Esophagus squamous epithelium (tissue), 5 donors: ENCODE measurements at places on chromosomes 5 and 9.

DNA sequence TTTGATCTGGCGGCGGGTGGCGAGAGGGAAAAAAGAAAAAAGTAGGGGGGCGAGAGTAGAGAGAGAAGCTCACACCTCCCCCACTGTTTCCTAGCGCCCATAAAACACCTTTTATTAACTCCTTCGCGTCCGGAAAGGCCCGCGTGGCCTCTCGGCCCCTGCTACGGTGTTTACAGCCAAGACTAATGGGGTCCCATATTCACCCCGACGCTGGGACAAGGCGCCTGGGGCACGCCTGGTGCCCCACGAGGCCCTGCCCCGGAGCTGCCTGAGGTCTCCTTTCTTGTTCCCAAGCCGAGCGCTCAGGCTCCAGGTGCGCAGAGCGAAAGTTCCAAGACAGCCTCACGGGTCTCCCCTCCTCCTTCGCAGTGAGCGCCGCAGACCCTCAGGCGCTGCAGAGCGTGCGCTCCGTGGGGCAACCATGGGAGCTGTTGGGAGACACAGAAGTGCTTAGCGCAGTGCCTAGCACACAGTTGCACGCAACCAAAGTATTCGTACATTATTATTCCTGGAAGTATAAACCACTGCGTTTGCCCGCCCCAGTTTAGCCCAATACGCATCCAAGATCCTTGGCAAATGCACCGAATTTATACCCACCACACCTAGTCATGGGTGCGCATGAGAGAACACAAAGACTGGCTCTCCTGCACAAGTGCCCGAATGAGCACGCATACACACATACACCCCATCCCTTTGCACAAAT lies 4.3 kb downstream of the HAND1 start:
- H3K4me1 ChIP-seq, result peaks cover 68% of the 10 kb centered on the region
- H3K36me3 ChIP-seq, result no peaks in the 10 kb centered on the region
- no peak overlapping the region for H3K4me3 ChIP-seq

GRCh38 chr9:36575411-36575882 lies 2.8 kb downstream of the MELK start:
- peaks cover 7% of the 10 kb centered on the region for H3K4me1 ChIP-seq
- no peak for DNase-seq
- H3K4me3 ChIP-seq, result no peak overlapping the region
- H3K36me3 ChIP-seq, result no peaks in the 10 kb centered on the region
- H3K27me3 ChIP-seq, result no peaks in the 10 kb centered on the region

- no peaks in the 10 kb centered on the region for H3K27me3 ChIP-seq
- no peak overlapping the region for H3K27ac ChIP-seq
- H3K4me1 ChIP-seq, result no peaks in the 10 kb centered on the region
- DNase-seq, result no peak
- H3K36me3 ChIP-seq, result no peaks in the 10 kb centered on the region
Measured at GRCh38 chr5:18576586-18576985, 942.3 kb downstream of the TAF11L14 start.

DNA sequence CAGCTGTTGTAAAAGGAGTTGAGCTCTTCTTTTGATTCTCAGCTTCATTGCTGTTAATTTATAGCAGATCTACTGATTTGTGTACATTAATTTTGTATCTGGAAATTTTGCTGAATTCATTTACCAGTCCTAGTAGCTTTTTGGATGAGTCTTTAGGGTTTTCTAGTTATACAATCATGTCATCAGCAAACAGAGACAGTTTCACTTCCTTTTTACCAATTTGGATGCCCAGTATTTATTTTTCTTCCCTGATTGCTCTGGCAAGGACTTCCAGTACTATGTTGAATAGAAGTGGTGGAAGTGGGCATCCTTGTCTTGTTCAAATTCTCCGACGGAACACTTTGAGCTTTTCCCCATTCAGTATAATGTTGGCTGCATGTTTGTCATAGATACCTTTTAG lies 398.9 kb upstream of the POU5F2 start:
- DNase-seq, result no peak
- H3K27ac ChIP-seq, result no peak overlapping the region
- H3K36me3 ChIP-seq, result no peaks in the 10 kb centered on the region
- no peaks in the 10 kb centered on the region for H3K4me1 ChIP-seq
- H3K4me3 ChIP-seq, result no peak overlapping the region
- H3K27me3 ChIP-seq, result no peaks in the 10 kb centered on the region

- no peaks in the 10 kb centered on the region for H3K27me3 ChIP-seq
- DNase-seq, result no peak
- H3K27ac ChIP-seq, result no peak overlapping the region
- no peak overlapping the region for H3K4me3 ChIP-seq
- H3K4me1 ChIP-seq, result peaks cover 30% of the 10 kb centered on the region
- H3K36me3 ChIP-seq, result peaks cover 15% of the 10 kb centered on the region
Measured at GRCh38 chr5:73921741-73922140, 295.7 kb downstream of the ARHGEF28 start.

GRCh38 chr9:108606401-108606800 lies 249.4 kb downstream of the ACTL7B start:
- no peak for DNase-seq
- no peak overlapping the region for H3K4me3 ChIP-seq
- no peaks in the 10 kb centered on the region for H3K27me3 ChIP-seq
- peaks cover 40% of the 10 kb centered on the region for H3K4me1 ChIP-seq

DNA sequence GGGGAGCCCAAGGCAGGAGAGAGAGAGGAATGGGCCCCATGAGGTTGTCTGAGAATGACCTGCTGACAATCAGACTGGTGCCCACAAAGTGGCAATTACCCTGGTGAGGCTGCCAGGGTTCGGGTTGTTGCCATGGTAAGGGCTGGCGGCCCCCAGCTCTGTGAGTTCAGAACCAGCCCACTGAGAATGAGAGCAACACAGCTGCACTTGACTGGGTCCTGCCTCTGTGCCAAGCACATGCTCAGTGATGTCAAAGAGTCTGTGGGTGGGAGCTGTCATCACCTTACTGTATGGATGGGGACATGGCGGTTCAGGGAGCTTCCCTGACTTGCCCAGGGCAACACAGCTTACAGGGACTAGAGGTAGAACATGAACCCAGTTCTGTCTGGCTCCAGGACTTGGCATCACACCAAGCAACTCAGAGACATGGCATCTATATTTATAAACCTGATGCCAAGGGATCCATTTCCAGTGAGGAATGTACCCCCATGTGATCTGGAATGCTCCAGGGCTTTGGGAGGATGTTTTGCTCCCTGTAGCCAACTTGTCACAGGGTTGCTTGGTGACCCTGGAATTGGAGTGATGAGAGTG lies 38.2 kb upstream of the TEX48 start:
- H3K36me3 ChIP-seq, result no peaks in the 10 kb centered on the region
- no peak overlapping the region for H3K4me3 ChIP-seq
- H3K27me3 ChIP-seq, result peaks cover 39% of the 10 kb centered on the region
- no peak for DNase-seq
- no peak overlapping the region for H3K27ac ChIP-seq

DNA sequence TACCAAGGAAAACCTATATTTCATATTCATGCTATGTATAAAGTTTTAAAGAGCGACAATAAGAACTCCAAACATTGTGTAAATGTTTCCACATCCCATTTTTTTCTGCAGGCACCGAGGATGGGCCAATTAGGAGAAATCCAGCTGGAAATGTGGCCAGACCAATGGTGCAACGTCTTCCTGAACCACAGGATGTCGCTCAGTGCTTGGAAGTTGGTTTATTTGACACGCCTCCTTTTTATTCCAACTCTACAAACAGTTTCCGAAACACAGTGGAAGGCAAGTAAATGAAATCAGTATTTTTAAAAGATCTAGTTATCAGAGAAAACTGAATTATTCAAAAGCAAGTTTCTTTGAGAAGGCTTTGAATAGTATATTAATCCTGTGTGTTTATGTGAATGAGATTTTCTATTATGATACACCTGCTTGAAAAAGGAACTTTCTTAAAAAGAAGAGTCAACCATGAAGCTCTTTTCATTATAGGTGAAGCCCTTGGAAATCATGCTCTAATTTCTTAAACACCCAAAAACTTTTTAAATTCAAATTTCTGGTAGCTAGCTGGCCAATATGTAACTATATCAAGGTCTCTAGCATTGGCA lies 9.1 kb downstream of the TYRP1 start:
- no peaks in the 10 kb centered on the region for H3K36me3 ChIP-seq
- DNase-seq, result no peak
- no peaks in the 10 kb centered on the region for H3K4me1 ChIP-seq
- H3K27ac ChIP-seq, result no peak overlapping the region
- H3K4me3 ChIP-seq, result no peak overlapping the region
- no peaks in the 10 kb centered on the region for H3K27me3 ChIP-seq

- H3K27ac ChIP-seq, result peak overlapping the region; percentile 47
- H3K4me3 ChIP-seq, result no peak overlapping the region
- no peak for DNase-seq
- H3K27me3 ChIP-seq, result no peaks in the 10 kb centered on the region
Measured at GRCh38 chr9:33458444-33458843, 11.1 kb upstream of the AQP3 start.

DNA sequence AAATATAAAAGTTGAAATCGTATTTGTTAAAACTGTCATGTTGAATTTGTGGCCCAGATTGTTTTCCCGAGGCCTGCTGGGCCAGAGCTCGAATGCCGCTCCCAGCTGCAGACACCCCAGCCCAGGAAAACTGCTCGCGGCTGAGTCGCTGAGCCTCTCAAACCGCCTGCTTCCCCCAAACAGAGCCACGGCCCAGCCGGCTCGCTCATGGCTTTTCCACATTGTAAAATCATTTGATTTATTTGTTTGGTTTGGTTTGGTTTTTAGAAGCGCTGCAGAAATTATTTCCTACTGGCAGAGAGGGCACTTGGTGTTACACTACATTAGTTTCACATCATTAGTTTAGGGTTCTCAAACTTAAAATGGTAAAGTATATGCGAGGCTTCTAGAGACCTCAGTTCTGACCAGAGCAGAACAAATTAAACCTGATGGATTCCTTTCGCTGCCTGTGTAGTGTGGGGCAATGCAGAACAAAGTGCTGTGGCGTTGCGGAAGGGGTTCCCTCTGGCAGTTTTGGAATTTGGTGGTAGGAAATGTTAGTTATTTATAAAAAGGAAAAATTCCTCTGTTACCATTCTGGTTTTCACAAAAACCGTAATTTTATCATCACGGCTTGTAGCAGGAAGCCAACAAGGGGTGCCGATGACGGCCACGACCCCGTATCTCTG lies 156.5 kb upstream of the PITX1 start:
- H3K36me3 ChIP-seq, result no peaks in the 10 kb centered on the region
- no peak for DNase-seq
- peak overlapping the region; percentile 56 for H3K4me3 ChIP-seq
- H3K4me1 ChIP-seq, result peaks cover 51% of the 10 kb centered on the region
- peaks cover 8% of the 10 kb centered on the region for H3K27me3 ChIP-seq

DNA sequence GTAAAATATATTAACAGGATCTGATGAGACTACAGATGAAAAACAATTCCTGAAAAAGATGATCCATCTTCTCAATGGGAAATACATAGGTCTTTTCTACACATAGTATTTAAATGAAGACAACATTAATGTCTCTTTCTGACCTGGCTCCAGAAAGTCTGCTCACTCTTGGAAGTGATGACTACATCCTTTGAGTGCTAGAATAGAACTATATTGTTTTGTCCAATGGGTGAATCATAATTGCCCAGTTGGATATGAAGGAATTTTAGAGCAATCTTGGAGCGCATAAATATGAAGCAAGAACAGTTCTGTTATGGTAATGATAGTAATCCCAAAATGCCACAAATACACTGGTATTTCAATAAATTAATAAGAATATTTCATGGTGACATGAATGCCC lies 322.1 kb downstream of the DEPDC1B start:
- no peaks in the 10 kb centered on the region for H3K36me3 ChIP-seq
- no peaks in the 10 kb centered on the region for H3K4me1 ChIP-seq
- no peaks in the 10 kb centered on the region for H3K27me3 ChIP-seq
- no peak overlapping the region for H3K4me3 ChIP-seq
- H3K27ac ChIP-seq, result no peak overlapping the region

DNA sequence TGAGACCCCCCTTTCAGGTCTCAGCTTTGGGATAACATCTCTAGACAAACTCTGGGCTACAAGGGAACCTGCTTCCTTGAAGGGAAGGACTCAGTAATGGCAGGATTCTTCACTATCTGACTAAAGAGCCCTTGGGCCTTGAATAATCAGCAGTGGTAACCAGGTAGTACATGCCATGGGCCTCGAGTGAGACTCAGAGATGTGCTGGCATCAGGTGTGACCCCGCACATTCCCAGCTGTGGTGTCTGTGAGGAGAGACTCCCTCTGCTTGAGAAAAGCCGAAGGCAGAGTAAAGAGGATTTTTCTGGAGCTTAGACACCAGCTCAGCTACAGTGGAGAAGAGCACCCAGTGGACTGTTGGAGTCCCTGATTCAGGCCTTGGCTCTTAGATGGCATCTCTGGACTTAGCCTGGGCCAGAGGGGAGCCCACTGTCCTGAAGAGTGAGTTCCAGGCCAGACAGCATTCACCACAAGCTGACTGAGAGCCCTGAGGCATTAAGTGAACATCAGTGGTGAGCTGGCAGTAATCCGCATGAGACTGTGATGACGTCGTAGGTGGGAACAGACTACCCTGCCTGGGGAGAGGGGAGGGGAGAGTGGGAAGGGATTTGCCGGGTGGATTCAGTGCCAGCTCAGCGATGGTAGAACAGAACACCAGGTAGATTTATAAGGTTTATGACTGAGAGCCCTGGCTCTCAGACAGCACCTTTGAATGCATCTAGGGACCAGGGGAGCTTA lies 5.3 kb upstream of the ZNF782 start:
- DNase-seq, result no peak
- H3K4me1 ChIP-seq, result no peaks in the 10 kb centered on the region
- no peak overlapping the region for H3K4me3 ChIP-seq
- no peaks in the 10 kb centered on the region for H3K27me3 ChIP-seq

DNA sequence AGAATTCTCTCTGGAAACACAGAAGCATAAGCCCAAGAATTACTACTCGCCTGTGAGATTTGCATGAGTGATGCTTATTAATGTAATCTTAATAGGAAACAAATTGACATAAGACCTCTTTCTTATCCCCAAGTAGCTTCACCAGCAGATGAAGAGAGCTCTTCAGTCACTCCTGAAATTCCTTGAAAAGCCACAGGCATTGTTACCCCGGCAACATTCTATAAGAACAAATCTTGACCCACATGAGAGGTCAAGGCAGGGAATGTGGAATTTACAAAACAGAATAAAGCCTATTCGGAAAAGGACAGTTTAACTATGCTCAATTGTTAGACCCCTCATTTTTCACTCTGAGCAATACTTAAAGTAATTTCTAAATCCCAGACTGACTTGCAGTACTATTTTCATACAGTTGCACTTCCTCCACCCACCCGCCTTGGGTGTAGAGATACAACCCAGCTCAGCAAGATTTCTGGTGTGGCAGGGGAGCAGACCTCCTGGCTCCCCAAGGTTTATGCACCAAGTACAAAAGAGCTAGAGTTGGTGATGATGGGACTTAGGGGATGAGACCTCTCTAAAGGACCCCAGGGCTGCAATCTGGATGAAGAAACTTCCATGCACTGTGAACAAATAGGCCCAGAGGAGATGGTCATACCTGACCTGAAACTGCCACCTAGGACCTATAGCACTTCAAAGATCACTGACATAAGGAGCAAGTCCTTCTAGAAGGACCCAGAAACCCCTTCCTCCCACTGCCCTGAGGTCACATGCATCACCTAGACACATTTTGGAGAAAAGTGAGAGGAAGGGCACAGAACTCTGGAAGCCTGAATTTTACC lies 242.1 kb downstream of the ZNF608 start:
- H3K4me3 ChIP-seq, result no peak overlapping the region
- no peaks in the 10 kb centered on the region for H3K4me1 ChIP-seq
- no peak for DNase-seq
- no peaks in the 10 kb centered on the region for H3K27me3 ChIP-seq

- no peaks in the 10 kb centered on the region for H3K27me3 ChIP-seq
- peaks cover 14% of the 10 kb centered on the region for H3K36me3 ChIP-seq
- H3K4me1 ChIP-seq, result no peaks in the 10 kb centered on the region
Measured at GRCh38 chr9:114263853-114264510, 58.9 kb upstream of the ORM1 start.

GRCh38 chr5:177474002-177474476 lies 605 bp upstream of the DBN1 start:
- DNase-seq, result no peak
- peaks cover 96% of the 10 kb centered on the region for H3K4me1 ChIP-seq
- no peaks in the 10 kb centered on the region for H3K36me3 ChIP-seq
- peak overlapping the region; percentile 47 for H3K4me3 ChIP-seq
- H3K27ac ChIP-seq, result peak overlapping the region; percentile 79
